Articular chondrocyte of knee joint (primary cell): ENCODE measurements at places on chromosomes 4 and X. TPM values are rescaled to one million over a fixed set of nuclear protein-coding genes. Genes with fewer than 3 reads are reported as not detected.

Gene GPRIN3
- total RNA-seq = 0.22 and 0.26 TPM in 2 replicates

Gene FHIP1A
- total RNA-seq = 1.3 and 2.7 TPM in 2 replicates

Gene BLTP1
- 138 and 149 TPM in 2 replicates for total RNA-seq

Gene FOXP3
- total RNA-seq = 0.13 TPM in 1 of 2 replicates, not detected in the other

Gene HS3ST1
- 0.22 and 0.52 TPM in 2 replicates for total RNA-seq

Gene BEX5
- total RNA-seq = 0.78 and 0.97 TPM in 2 replicates

Gene MYOZ2
- total RNA-seq = not detected in 2 replicates

Gene GAGE13
- not detected in 2 replicates for total RNA-seq

Gene FAM184B
- total RNA-seq = not detected in 2 replicates

Gene MAGEA12
- total RNA-seq = not detected in 2 replicates

Gene REST
- 51.1 and 62.0 TPM in 2 replicates for total RNA-seq

Gene PPP3CA
- 93.2 and 112 TPM in 2 replicates for total RNA-seq

Gene CENPVL1
- total RNA-seq = not detected in 2 replicates

Gene NXF2B
- total RNA-seq = not detected in 2 replicates

Gene CT47B1
- total RNA-seq = not detected in 2 replicates

Gene VCX3B
- total RNA-seq = not detected in 2 replicates

Gene MAMLD1
- total RNA-seq = 6.0 and 8.9 TPM in 2 replicates

Gene MAGEA1
- not detected in 2 replicates for total RNA-seq

Gene RADX
- total RNA-seq = 0.26 and 1.1 TPM in 2 replicates

Gene GDI1
- 59.5 and 77.8 TPM in 2 replicates for total RNA-seq

Gene PRDM5
- total RNA-seq = 26.9 and 31.5 TPM in 2 replicates

Gene TMEM271
- not detected in 2 replicates for total RNA-seq

Gene P2RY10
- not detected in 2 replicates for total RNA-seq

Gene CYBB
- total RNA-seq = not detected in 2 replicates

Gene SPANXD
- total RNA-seq = not detected in 2 replicates

Gene ITM2A
- 3.4 and 6.3 TPM in 2 replicates for total RNA-seq

Gene NDST4
- not detected in 2 replicates for total RNA-seq
